Fibroblast of pulmonary artery (primary cell): ENCODE measurements at places on chromosomes 4 and X.

DNA sequence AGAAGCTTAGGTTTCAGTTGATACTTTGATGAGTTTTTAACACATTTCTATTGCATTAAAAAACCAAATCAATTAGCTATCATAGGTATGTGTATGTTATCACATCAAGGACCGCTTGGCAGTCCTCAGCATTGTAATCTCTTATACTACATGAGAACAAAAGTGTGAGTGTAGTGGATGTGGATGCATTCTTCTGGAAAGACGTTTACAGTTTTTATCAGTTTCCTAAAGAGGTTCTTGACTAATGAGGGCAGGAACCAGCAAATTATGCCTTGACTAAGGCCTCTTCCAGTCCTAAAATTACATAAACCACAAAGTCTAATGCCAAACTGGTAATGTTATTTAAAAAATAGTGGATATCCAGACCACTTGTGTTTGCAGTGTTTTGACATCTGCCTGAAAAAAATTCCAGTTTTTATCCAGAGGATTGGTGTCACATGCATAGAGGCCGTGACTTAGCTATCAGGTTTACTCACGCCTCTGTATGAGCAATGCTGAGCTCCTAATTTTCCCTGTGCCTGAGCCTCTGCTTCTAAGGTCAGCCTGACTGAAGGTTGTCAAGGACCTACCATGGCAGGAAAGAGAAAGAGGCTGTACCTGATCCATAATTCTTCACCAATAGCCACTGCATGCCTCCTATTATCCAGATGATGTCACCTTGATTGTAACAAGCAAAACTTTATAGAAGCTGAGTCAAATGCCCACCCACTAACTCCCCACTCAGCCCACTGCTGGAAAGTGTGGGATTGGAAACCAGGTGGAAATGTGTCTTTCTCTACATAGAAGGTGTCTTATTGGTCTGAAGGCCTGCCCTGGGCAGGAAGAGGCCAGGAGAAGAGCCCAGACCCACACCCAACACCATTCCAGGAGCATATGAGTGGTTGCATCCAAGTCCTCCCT, 68.7 kb downstream of the ENPP6 start:
- no peak for DNase-seq

DNA sequence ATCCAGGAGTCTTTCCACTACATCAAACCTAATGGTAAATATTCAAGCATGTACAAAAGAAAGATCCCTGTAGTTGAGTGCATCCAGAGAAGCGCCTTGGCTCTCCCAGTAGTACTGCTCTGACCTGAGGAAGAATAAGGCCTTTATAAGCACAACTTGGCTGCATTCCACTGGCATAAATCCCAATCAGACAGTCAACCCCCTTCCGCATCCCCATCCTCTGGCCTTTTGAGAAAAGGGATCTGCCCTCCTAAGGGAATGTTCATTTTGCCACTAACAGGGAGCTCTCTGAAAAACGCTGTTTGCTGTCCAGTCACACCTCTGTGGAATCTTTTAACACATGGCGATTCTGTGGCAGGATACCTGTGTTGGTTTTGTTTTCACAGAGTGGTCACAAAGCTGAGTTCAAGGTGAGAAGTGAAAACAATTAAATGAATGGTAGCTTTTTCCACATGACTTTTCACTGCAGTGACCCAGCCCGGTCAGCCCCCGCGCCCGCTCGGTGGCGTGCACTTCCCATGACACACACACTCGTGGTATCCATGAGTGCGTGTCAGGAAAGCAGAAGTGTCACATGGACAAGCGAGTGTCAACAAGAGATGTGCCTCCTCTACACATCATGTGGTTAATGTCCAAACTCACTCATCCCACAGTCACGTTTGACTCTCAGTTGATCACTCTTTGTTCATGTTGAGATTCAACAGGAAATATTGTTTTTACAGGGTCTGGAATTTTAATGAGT, 112.2 kb upstream of the ENPP6 start:
- DNase-seq: peak; percentile 35

GRCh38 chrX:129731228-129731627, 7.6 kb upstream of the XPNPEP2 start:
- DNase-seq: no peak

DNA sequence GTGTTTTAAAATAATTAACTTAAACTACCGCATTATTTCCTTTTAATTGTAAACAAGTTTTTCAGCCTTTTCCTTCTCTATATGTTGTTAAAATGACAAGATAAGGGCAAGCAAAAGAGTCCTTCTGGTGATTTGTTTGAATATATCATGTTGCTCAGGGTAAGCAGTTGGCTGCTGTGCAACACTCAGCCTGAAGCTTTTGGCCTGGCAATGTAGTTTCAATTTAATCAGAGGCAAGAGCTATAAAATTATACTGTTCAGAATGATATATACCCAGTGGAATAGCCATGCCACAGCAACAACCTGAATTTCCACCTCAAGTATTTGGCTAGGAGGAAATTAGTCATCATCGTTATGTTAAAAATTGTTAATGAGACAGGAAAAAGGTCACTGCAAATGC, 53.4 kb downstream of the GRXCR1 start:
- DNase-seq: no peak

GRCh38 chr4:152992027-152992426, 55.9 kb downstream of the FHDC1 start:
- no peak for DNase-seq

- DNase-seq: no peak
Measured at GRCh38 chr4:95325665-95326064, 223.1 kb downstream of the UNC5C start.

DNA sequence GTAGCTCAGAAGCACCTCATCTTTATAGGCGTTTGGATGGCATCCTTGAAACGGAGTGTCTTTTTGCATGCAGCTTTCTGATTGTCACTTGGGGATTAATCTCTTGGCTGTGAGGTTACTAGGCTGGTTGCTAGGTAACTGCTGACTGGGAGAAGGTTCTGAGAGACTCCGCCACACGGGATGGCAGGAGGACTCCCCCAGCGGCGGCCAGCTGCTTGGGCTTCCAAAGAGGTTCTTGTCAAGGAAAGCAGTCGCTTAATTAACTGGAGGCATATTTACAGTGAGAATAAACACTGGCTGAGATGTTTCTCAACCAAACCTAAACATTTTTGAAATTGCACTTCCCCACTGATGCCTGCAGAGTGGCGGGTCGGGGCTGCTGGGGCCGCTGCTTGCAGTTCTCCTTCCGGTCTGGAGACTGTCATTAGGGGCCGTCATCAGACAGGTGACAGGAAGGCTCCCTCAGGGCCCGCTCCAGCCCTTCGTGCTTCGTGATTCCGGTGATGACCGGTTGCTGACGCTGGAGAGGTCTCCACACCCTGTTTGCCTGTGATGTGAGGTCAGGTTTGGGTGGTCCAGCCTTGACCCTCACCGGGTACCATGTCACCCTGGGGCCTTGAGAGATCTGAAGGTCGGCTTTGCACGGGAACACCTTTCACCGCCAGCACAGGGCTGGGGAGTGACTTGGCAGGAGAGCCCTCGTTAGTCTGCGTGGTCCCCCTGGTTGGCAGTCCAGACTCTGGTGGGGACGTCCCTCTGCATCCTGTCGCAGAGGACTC, 9.1 kb downstream of the NSG1 start:
- DNase-seq: peak; percentile 31

DNA sequence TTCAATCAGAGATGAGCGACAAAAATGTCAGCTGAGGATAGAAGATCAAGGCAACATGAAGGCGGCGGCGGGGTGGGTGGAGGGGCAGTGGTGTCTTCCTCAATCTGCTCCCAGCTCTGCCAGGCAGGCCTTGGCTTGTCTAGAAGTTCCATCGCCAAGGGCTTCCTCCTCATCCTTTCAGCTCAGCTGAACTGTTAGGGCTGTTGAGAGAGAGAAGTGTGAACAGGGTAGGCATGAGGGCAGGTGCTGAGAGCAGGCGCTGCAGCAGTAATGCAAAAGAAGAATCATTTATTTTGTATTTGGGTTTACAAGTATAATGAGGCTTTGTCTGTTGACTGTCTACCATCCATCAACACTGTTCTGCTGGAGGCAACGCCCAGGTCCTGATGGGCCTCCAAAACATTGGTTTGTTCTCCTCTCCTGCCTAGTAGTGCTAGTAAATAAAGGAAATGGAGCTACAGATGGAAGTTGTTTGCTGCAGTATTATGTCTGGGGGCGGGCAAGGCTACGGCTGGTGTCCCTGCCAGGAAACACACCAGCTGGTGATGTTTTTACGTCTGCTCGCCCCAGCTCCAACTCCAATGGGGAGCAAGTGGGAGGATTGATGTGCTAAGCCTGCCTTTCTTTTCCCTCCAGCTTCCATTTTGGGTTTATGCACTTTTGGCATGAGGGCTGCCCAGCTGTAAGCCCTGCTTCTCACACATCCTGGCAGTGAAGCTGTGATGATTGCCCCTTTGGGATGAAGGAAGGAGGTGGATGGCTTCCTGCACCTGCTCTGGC, 139.4 kb upstream of the BOD1L1 start:
- DNase-seq: peak; percentile 33
